ENCODE measurements at places on chromosomes 12 and 14. TPM values are rescaled to one million over a fixed set of nuclear protein-coding genes. Genes with fewer than 3 reads are reported as not detected.
A peak's percentile ranks its signal among the peaks of the same experiment; 100 is the strongest.

Gene ITGB7
- total RNA-seq, result not detected

Gene KERA
- not detected for total RNA-seq

Gene ZFP36L1
- 276 TPM for total RNA-seq

Gene INSM2
- total RNA-seq, result not detected

Gene BTBD6
- 26.9 TPM for total RNA-seq

Gene RAD9B
- 0.26 TPM for total RNA-seq

Gene AQP6
- not detected for total RNA-seq

Gene HSPB8
- 469 TPM for total RNA-seq

Gene EIF4B
- 272 TPM for total RNA-seq

Gene SERPINA12
- not detected for total RNA-seq

Gene DNAH10
- total RNA-seq, result not detected

Gene SLC39A5
- not detected for total RNA-seq

Gene SOAT2
- total RNA-seq, result not detected

Gene IL22
- total RNA-seq, result not detected

Gene FLRT2
- total RNA-seq, result 10.3 TPM

DNA sequence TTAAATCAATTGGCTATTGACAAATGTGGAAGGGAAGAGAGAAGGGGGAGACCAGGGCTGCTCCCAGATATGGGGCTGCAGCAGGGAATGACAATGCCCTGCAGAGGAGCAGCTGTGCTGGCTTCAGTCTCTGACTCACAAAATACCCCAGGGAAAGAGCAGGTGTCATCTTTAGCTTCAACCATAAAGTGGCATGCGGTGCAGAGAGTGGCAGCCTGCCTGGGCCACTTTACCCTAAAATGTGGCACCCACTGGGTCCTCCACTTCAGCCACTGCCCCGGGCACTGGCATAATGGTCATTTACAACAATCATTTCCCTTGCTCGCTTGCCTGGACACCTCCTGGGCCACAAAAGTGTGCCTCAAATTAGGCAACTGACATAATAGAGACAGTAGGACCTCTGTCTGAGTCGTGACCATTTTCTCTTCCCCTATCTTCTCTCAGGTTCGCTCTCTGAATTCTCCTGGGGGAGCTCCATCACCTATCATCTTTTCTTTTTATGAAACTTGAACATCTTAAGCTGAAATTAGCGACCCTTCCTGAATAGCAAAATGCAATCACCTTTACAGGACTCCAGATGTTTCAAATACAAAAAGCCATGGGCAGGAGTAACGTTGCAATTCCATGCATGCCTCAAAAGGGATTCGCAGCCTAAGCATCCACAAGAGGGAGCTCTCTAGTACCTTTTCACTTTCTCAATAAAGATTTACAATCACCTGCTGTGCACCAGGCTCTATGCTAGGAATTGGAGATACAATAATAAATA lies 179.9 kb upstream of the ATF7IP start:
- no peak for DNase-seq
- H3K36me3 ChIP-seq, result no peaks in the 10 kb centered on the region
- no peak overlapping the region for H3K27ac ChIP-seq

- H3K4me3 ChIP-seq, result no peak within 1 kb of the TSS
- no peaks in the 10 kb centered on the region for H3K4me1 ChIP-seq
- peaks cover 30% of the 10 kb centered on the region for H3K36me3 ChIP-seq
- no peak within 1 kb of the TSS for H3K27ac ChIP-seq
- no peaks in the 10 kb centered on the region for H3K27me3 ChIP-seq
- no peak for DNase-seq
Measured at GRCh38 chr14:91867316-91867988, at the start of gene TC2N. TSS of gene TC2N (minus strand) at chr14:91867536. CDS start at chr14:91813769, 53,767 bp downstream.

GRCh38 chr12:49537752-49538509 lies 899 bp upstream of the KCNH3 start:
- H3K27ac ChIP-seq, result no peak overlapping the region
- peaks cover 13% of the 10 kb centered on the region for H3K27me3 ChIP-seq
- H3K4me1 ChIP-seq, result peaks cover 14% of the 10 kb centered on the region
- H3K4me3 ChIP-seq, result peak overlapping the region; percentile 57

DNA sequence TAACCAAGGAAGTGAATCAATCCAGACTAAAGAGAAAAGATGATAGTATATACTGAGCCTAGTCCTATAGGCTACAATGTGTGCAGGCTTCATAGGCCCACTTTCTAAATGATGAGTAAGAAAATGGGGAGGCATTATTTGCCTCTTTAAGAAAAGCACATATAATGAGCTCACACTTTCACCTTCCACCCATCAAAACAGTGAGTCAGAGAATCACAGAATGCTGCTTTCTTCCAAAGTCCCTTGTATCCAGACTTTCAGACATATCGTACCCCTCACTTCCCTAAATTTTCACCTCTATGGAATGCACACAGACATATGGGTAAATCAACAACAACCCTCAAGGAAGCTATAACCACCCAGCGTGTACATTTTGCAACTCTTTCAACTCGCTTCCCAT lies 286.4 kb upstream of the PRKD1 start:
- no peak for DNase-seq
- no peaks in the 10 kb centered on the region for H3K27me3 ChIP-seq
- H3K4me3 ChIP-seq, result no peak overlapping the region
- H3K36me3 ChIP-seq, result no peaks in the 10 kb centered on the region
- H3K4me1 ChIP-seq, result no peaks in the 10 kb centered on the region
- H3K27ac ChIP-seq, result no peak overlapping the region

- no peak overlapping the region for H3K4me3 ChIP-seq
- no peak for DNase-seq
- H3K36me3 ChIP-seq, result no peaks in the 10 kb centered on the region
Measured at GRCh38 chr14:51006781-51007211, 62.5 kb upstream of the PYGL start.

GRCh38 chr12:47981496-47982260 lies 18.3 kb downstream of the TMEM106C start:
- H3K4me3 ChIP-seq, result no peak overlapping the region
- no peaks in the 10 kb centered on the region for H3K27me3 ChIP-seq
- H3K27ac ChIP-seq, result no peak overlapping the region
- H3K4me1 ChIP-seq, result no peaks in the 10 kb centered on the region

DNA sequence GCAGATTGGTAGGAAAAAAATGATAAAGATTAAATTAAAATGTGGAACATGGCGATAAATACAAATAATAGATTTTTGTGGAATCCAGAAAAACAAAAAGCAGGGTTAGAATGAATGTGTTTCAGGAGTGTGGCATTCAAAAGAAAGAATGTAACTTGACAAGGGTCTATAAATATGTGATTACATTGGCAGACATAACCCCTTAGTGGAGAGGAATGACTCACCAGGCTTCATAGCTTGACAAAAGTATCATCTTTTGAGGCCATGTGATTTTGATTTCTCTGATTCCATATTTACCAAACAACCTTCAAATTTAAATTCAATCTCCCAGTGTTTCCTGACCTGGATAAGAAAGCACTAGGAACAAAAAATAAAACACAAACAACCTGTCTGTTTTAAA lies 24.4 kb upstream of the MGST1 start:
- DNase-seq, result no peak
- H3K4me3 ChIP-seq, result no peak overlapping the region
- H3K27me3 ChIP-seq, result no peaks in the 10 kb centered on the region
- no peaks in the 10 kb centered on the region for H3K36me3 ChIP-seq
- H3K27ac ChIP-seq, result no peak overlapping the region

- H3K4me3 ChIP-seq, result no peak overlapping the region
- no peaks in the 10 kb centered on the region for H3K27me3 ChIP-seq
- peak overlapping the region; percentile 1 for H3K27ac ChIP-seq
- DNase-seq, result peak; percentile 92
Measured at GRCh38 chr12:113214895-113215400, 6.3 kb upstream of the TPCN1 start.

- no peaks in the 10 kb centered on the region for H3K4me1 ChIP-seq
- H3K4me3 ChIP-seq, result no peak overlapping the region
- H3K27me3 ChIP-seq, result no peaks in the 10 kb centered on the region
- H3K27ac ChIP-seq, result no peak overlapping the region
- no peak for DNase-seq
Measured at GRCh38 chr12:90514325-90514724, 440.7 kb downstream of the CCER1 start.

DNA sequence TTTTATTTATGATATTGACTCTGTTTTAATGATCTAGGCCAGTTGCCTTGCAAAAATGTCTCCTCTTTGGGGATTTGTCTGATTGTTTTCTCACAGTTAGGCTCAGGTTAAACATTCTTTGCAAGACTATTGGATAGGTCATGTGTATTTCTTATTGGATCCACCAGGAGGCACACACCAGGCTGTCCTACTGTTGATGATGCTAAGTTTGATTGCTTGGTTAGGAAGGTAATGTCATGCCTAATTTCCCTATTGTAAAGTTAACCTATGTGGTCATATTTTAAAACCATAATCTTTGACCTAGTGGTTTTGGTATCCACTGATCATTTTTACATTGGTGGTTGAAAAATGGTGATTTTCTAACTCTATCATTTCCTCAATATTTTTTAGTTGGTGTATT lies 137.1 kb downstream of the BRMS1L start:
- no peaks in the 10 kb centered on the region for H3K27me3 ChIP-seq
- H3K4me3 ChIP-seq, result no peak overlapping the region
- no peaks in the 10 kb centered on the region for H3K4me1 ChIP-seq

- H3K27ac ChIP-seq, result peak overlapping the region; percentile 66
- H3K36me3 ChIP-seq, result no peaks in the 10 kb centered on the region
- H3K4me1 ChIP-seq, result peaks cover 58% of the 10 kb centered on the region
- H3K27me3 ChIP-seq, result no peaks in the 10 kb centered on the region
- no peak for DNase-seq
Measured at GRCh38 chr14:93056840-93057585, 58.7 kb downstream of the ITPK1 start.

DNA sequence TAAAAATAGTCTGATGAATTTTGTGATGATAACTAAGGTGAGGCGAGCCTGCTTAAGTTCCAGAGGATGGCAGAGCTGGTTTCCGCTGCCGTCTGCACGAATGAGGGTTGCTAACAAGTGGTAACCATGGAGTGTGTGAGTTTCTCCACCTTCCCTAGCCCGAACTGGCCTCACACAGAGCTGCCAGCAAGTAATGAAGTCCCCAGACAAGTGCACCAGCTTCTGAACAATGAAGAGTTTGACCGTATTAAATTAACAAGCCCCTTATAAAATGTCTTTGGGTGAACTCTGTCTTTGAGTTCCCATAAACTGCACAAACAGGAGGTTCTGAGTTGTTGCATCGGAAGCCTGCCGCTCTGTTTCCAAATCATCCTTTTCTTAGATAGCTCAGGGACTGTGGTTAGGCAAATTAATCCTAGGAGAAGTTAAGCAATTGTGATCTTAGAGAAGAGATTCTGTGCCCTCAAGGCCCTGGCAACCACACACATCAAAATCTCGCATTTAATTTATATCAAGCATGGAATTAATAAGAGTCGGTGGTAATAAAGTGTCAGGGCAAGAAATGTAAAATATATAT lies 274.1 kb upstream of the DAAM1 start:
- H3K4me3 ChIP-seq, result no peak overlapping the region
- no peaks in the 10 kb centered on the region for H3K36me3 ChIP-seq
- no peak overlapping the region for H3K27ac ChIP-seq
- H3K27me3 ChIP-seq, result no peaks in the 10 kb centered on the region
- DNase-seq, result no peak
- H3K4me1 ChIP-seq, result no peaks in the 10 kb centered on the region

GRCh38 chr14:75539162-75539560 lies 16.9 kb downstream of the BATF start:
- no peak for DNase-seq
- no peak overlapping the region for H3K4me3 ChIP-seq
- no peak overlapping the region for H3K27ac ChIP-seq
- no peaks in the 10 kb centered on the region for H3K36me3 ChIP-seq
- H3K27me3 ChIP-seq, result no peaks in the 10 kb centered on the region

DNA sequence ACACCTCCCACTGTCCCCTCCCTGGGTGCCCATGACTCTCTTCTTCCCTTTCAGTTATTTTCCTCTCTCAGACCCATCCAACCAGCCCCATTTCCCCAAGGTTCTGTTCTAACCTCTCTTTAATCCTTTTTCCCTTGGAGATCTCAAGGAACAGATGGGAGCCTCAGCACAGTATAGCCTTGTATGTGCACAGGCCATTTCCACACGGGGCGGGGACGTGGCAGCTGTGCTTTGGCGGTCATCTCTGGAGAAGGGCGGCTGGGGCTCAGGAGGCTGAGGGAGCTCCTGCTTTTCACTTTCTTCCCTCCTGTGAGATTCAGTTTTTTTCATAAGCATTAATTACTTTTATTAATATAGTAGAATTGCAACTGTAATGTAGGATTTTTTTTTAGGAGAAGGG lies 212.2 kb downstream of the ZFP36L1 start:
- no peak overlapping the region for H3K27ac ChIP-seq
- DNase-seq, result no peak
- H3K36me3 ChIP-seq, result no peaks in the 10 kb centered on the region

DNA sequence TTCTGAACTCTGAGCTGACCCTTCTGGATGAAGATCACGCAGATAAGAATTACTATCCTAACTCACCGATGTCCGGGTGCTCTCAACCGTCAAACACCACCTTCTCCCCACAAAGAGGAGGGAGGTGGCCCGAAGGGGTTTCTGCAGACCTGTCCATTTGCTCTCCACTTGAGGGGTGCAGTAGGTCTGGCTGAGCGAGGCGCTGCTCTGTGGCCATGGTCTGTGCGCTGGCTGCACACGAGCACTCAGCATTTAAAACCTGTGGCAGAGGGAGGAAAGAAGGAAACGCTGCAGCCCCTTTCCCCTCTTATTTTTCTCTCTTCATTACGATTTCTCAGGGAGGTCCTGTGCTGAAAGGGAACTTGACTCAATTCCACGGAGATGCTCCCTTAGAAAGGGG lies 1.5 kb upstream of the HOXC13 start:
- DNase-seq, result no peak
- H3K36me3 ChIP-seq, result no peaks in the 10 kb centered on the region
- peaks cover 50% of the 10 kb centered on the region for H3K27me3 ChIP-seq
- no peak overlapping the region for H3K27ac ChIP-seq
- H3K4me1 ChIP-seq, result no peaks in the 10 kb centered on the region

- no peaks in the 10 kb centered on the region for H3K36me3 ChIP-seq
- H3K27ac ChIP-seq, result no peak overlapping the region
- H3K27me3 ChIP-seq, result no peaks in the 10 kb centered on the region
- H3K4me3 ChIP-seq, result no peak overlapping the region
Measured at GRCh38 chr14:49677643-49678042, 10.4 kb downstream of the POLE2 start.

GRCh38 chr14:67569651-67570290 lies 30.3 kb downstream of the PIGH start:
- H3K36me3 ChIP-seq, result no peaks in the 10 kb centered on the region
- no peaks in the 10 kb centered on the region for H3K27me3 ChIP-seq
- H3K4me1 ChIP-seq, result no peaks in the 10 kb centered on the region
- no peak overlapping the region for H3K4me3 ChIP-seq

GRCh38 chr12:64560396-64561301 lies 49.6 kb upstream of the RASSF3 start:
- DNase-seq, result no peak
- H3K27me3 ChIP-seq, result no peaks in the 10 kb centered on the region

Measured in right atrium auricular region (tissue), 2 donors.